ENCODE measurements at places on chromosomes 1 and 21.

- DNase-seq, result no peak
Observed at GRCh38 chr1:23500466-23500865, 16.5 kb upstream of the ASAP3 start.

DNA sequence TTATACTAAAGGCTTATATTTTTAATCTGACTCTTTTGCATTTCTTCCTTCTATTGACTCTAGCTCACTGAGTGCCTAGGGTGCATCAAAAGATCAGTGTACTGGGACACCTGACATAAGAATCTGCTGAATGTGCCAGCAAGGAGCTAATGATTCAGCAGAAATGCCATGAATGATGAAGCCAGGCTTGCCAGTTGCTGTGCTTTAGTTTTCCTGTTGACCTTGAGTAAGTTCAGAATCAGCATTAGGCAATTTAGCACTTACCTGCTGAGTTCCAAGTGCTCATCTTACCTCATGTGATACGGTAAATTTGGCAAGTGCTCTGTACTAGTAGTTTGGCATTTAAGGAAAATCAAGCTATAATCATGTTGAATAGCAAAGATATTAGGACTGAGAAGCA, 523.2 kb upstream of the B3GALT2 start:
- no peak for DNase-seq

DNA sequence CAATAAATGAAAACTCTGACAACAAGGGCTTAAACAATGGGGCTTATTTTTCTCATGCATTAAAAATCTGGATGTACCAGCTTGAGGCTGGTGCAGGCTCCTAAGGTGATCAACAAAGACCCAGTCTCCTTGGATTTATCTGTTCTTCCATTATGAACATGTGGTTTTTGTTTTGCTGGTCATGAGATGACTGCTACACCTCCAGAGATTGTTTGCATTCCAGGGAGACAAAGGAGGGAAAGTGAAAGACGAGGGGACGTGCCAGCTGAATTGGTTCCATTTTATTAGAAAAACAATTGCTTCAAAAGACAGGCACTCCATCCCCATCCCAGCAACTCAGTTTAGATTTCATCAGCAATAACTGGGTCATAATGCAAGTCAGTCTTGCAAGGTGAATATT, 90.9 kb upstream of the KCNK1 start:
- no peak for DNase-seq

DNA sequence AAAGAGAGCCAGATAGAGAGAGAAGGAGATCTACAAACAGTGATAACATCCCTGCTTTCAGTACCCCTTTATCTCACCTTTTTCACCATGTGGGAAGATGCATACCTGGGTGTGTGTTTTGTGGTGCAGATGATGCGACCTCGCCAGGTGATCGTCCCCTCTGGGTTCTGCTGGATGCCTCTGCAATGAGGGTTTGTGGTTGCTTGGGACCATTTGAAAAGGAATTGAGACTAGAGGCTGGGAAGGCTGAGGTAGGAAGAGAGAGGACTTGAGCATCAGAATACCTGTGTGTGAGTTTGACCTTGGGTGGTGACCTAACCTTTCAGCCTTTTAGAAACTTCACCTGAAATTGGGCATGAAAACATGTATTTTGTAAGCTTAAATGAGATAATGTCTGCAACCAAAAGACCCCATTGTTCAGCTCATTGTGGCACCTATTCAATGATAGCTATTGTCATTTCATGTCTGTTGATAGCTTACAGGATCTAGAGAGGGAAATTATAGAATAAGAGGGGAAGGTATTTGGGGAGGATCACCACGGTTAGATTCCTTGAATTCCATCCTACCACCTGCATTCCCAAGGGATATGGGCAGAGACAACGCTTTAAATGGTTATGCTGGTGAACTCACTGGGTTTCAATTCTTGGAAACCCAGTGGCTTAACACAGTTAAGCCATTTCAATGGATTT, 125.7 kb downstream of the IGSF21 start:
- DNase-seq, result no peak

- no peak for DNase-seq
Observed at GRCh38 chr1:222462601-222463000, 85.3 kb downstream of the HHIPL2 start.

DNA sequence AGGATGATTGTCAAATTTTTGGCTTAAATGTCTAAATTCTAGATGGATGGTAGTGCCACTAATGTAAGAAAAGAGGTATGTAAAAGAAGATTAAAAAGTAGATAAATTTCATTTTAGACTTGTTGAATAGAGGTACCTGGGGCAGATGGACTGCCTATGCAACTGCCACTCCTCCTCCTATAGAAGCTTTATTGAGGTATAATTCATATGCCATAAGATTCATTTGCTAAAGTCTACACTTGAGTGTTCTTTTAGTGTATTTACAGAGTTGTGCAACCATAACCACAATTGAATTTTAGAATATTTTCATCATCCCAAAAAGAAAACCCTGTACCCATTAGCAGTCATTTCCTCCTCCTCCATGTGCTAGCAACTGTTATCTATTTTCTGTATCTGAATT, 70.6 kb downstream of the FNBP1L start:
- no peak for DNase-seq

DNA sequence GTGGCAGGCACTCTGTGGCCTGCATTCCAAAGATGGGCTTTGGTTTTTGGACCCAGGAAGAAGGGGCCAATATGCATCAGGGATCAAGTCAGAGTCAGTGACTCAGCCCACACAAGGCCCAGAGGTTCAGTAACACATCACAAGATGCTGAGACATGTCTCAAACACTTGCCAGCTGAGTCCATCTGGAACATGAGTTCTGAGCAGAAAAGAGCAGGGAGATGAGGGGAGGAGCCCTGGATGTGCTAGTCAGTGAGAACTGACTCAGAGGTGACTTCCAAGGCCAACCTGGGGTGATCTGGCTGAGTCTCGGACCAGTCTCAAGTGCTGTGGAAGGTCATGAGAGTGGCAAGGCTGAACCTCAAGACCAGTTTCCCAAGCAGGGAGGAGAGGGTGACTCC, 150.1 kb downstream of the CDC7 start:
- no peak for DNase-seq

DNA sequence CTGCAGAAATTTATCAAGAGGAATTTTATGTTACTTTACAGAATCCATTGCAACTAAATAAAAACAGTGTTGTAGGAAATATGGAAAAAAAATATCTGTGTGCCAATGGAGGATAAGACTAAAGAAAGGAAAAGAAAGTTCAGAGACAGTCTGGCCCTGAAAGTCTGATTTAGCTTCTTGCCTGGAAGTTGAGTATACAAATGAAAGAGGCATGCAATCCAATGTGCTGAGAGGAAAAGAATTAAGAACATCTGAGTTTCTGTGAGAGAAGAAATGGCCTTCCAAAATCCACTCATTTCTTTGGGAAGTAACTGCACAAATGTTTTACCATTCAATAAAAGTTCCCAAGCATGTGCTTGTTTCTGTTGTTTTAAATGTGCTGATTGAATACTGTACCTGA, 65.1 kb downstream of the LHX9 start:
- DNase-seq, result no peak

DNA sequence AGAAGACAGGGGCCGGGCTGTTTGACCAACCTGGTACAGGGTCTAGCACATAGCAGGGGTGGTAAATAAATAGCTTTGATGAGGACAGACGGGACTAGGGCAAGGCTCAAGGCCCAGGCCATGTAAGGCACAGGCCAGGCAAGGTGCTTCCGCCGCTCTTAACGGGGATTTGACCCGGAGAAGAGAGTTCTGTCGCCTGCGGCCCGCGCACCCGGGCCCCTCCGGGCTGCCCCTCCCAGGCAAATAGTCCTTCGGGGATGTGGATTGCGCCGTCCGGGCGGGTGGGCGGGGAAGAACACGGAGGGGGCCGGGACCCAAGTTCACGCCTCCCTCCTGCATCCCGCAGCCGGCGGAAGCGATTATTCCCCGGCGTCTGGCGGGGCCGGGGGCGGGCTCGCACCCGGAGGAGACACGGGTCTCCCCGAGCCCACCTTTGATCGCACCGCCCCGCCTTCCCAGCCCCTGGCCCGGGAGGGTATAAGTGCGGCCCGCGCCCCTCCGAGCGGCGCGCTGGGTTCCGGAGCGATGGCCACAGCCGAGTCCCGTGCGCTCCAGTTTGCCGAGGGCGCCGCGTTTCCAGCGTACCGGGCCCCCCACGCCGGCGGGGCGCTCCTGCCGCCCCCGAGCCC, at the start of gene MIXL1:
Gene MIXL1, plus strand, starts transcription at position 508 of the 629 bp plus-strand sequence. Its CDS starts 18 bp downstream, at position 526.
- DNase-seq, result no peak

- no peak for DNase-seq
Observed at GRCh38 chr21:34579411-34579810, 35.5 kb downstream of the RCAN1 start.

DNA sequence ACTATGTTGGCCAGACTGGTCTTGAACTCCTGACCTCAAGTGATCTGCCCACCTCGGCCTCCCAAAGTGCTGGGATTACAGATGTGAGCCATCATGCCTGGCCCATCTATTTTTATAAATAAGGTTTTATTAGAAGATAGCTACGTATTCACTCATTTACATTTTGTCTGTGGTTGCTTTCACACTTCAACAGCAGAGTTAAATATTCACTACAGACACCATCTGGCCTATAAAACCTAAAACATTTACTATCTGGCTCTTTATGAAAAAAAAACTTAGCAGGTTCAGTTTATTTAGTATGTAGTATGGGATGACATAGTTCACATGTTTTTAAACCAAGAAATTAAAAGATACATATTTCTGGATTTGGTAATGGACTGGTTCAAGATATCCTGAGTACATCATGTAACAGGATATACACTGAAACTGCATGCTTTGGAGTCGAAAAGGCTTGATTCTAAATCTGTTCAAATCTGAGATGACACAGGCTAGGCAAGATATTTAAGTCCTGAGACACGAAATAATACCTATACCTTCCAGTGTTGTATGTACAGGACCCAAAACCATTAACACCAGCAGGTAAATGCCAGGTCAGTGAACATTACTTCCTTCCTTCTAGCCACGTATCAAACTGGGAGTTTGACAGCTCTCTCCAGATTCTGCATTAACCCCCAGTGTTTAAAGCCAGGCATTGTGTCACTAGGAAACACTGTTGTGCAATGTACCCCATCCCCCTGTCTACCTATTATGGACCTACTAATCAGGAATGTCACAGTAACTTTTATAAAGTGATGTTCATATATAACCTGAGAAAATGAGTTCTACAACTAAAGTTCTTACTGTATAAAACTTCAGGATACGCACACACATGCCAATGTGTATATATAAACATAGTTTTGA, 54.3 kb upstream of the SDC3 start:
- DNase-seq, result no peak

GRCh38 chr1:204384636-204385352, 25.1 kb upstream of the PLEKHA6 start:
- no peak for DNase-seq

GRCh38 chr1:208161005-208161404, 83.2 kb downstream of the PLXNA2 start:
- DNase-seq, result no peak

DNA sequence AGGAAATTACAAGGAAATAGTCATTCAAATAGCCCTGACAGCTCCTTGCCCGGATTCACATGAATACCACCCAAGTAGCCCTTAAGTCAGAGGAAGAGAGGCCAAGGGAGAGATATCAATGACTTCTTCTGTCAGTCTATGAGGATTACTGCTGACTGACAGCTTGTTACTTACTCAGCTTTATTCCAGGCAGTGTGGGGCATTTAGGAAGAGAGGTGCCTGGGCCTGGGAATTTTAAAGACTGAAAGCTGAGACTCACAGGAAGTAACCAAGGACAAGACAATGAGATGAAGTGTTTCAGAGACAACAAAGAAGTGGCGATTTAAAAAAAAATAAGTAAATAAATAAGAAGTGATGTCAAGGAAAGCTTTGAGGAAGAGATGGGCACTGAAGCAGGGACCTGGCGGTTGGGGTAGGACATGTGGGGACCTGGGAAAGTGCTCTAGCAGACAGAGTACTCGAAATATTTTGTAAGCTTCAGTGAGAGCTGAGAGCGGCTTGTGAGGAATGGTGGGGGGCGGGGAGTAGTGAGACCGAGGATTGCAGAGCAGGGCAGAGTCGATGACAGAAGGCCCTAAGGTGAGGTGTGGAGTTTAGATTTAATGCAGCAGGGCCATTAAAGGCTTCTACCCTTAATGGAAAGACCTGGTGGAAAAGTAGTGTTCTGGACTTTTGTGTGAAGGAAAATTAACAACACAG, 58.9 kb downstream of the ST3GAL3 start:
- no peak for DNase-seq

DNA sequence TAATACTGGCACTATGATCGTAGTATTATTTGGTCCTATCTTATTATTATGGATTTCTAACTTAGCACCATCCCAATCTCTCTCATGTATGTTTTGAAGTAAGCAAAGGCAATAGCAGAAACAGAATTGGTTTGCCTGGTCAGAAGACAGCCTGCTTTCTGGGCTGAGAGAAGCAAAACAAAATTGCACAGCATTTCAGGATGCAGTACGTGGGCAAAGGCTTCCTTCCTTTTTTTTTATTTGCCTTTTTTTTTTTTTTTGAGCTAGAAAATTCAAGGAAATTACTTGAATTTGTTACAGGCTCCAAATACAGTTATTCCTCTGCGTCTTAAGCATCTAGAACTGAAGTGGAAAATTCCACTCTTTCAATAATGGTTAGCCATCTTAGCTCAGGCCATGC, 8.8 kb downstream of the CDA start:
- DNase-seq, result no peak
